ENCODE measurements at places on chromosomes 3 and 15.

DNA sequence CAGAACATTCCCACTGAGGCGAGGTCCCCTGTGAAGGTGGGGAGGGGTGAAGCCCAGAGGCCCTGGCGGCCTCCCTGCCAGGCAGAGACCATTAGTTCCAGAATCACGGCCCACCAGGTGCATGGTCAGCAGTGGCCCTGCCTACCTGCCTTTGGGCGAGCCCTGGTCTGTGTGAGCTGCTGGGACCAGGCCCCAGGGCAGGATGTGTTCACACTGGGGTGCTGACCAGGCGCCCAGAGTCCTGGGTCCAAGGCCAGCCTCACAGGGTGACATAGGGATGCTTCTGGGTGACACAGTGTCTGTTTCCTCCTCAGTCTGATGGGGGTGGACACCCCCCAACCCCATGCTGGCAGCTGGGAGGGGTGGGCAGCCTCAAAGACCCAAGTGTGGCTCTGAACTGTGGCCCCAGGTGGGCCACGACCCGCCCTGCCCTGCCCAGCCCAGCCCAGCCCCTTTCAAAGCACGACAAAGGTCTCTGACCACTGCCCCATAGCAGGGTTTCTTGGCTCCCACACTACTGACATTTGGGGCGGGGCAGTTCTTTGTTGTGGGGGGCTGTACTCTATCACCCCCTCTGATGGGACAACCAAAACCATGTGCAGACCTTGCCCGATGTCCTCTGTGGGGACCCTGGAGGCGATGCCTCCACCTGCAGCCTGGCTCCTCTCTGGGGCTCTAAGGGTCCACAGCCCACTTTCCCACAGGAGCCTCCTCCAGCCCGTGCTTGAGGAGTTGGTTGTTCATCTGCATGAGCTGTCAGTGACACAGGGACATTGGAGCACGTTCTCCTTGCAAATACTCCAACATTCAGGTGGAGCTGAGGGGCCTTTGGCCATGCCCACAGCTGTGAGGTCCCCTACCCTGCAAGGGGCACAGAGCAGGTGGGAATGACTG is 44.8 kb upstream of the SLC41A3 start:
- no peak for DNase-seq

GRCh38 chr15:41868321-41868720 is 25.5 kb downstream of the SPTBN5 start:
- no peak for DNase-seq

- DNase-seq: no peak
These were observed 51.3 kb downstream of the CCK start for GRCh38 chr3:42214565-42215283.

DNA sequence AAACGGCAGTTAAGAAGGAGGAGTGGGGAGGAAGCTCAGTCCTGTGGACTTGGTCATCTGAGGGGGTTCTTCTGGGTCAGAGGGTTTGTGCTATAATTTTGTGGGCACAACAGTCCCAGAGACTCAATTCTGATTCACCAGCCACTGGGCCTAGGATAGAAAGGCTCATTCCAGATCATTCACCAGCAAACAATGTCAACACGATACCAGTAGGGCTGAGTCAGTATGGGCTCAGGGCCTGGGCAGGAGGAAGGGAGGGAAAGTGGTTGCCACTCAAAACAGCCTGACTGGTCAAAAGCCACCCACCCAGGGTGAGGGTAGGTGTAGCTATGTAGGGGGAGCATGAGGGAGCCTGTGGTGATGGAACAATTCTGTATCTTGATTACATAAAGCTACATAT is 86.9 kb upstream of the MEX3B start:
- no peak for DNase-seq

DNA sequence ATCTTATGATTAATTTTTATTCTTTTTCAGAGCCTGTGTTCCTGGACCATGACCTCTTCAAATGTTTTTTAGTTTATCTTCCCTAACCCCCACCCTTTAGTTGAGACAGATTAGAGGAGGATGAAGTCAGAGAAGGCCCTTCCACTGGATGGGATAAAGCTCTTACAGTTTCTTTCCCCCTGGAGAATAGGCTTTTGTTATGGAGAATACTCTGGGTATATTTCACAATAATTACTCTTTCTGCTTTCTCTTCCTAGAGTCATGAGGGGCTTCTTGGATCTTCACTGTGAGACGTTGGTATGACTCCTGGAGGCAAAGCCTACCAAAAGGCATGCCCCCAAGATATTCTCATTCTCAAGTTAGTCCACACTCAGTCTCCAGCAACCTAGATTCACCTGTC is 144.4 kb upstream of the THRB start:
- DNase-seq: no peak

All from smooth muscle cell of the brain vasculature (primary cell).